Ureter (tissue), 1 donor: ENCODE measurements at places on chromosomes 12 and 14. TPM values are rescaled to one million over a fixed set of nuclear protein-coding genes. Genes with fewer than 3 reads are reported as not detected.

C12orf50 gene
- 0.10 TPM for total RNA-seq

AQP2 gene
- 0.70 TPM for total RNA-seq

OAS3 gene
- total RNA-seq, result 33.4 TPM

- DNase-seq, result no peak
Measured at GRCh38 chr12:46787496-46788055, 38.2 kb downstream of the SLC38A4 start.

DNA sequence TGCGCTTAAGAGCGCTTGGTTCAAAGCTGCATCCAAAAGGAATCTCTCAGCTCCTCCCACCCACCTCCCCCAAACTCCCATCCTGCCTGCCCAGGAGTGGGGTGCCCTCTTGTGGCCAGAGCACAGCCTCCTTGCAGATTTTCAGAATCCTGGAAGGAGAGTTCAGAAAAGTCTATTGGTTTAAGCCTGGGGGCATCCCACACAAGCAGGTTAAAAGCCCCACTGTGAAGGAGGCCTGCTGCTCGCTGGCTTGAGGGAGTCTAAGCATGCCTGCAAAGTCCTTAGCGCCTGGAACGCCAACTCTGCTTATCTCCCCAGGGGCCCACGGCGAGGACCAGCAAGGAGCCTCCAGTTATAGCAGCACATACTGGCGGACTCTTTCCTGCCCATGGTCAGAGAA lies 297.1 kb downstream of the KSR2 start:
- DNase-seq, result no peak

GRCh38 chr12:27282754-27283153 lies 38.7 kb downstream of the STK38L start:
- no peak for DNase-seq

DNA sequence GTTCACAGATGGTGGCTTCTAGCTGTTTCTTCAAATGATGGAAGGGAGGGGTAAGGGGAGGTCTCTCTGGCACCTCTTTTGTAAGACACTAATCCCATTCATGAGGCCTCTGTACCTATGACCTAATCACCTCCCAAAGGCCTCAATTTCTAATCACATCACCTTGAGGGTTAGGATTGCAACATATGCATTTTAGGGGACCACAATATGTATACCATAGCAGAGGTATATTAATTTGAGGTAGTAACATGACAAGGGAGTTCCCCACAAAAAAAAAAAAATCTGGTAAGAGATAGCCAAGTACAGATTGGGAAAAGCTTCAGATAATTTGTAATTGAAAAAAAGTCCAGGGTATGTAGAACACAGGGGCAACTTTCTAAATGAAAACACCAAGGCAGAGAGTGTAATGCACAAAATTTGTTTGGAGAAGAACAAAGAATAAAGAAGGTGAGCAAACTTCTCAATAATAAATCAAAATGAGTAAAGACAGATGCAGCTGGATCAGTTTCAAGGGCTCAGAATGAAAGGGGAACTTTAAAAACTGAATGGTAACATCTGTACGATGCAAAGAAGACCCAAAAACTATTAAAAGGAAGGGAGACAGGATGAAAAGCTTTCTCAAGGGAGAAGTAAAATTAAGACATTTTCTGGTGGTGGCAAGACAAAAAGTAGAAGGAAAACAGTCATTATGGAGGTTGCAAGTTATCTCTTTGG lies 125.5 kb upstream of the DCN start:
- no peak for DNase-seq

DNA sequence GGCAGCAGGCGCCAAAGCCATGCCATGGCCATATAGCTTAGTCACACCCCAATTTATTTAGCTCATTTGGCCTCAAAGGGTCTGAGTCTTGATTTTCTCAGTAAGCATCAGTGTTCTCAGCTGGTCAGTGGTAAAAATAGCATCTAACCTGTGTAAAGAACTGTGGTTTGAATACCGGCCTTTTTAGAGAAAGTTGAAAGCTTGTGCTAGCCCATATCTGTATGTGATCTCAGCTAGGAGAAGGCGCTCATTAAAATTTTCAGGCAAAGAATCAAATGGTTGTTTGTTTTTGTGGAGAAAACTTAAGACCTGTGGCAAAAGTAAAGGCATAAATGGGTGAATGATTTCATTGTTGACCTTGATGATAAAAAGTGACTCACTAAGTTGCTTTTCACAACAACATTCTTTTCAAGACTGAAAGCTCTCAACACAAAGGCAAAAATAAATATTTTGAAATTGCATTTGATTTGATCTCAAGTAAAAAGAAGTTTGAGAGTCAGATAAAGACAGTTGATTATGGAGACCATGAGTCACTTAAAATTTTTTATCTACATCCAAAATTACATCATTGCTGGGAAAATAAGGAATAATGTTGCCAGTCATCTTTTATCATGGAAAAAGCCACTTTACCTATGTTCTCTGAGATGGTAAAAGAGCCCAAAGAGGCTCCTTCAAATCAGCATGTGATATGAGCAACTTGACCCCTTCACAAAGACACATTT lies 128.5 kb upstream of the RGS6 start:
- DNase-seq, result no peak
